ENCODE measurements at places on chromosomes 2 and 18.
A peak's percentile ranks its signal among the peaks of the same experiment; 100 is the strongest.

- DNase-seq: no peak
These were observed 679.6 kb upstream of the CHAC2 start for GRCh38 chr2:53087874-53088461.

- DNase-seq: no peak
These were observed 112.8 kb upstream of the SLC39A10 start for GRCh38 chr2:195543902-195544894.

GRCh38 chr2:188928643-188929042 is 45.5 kb upstream of the COL3A1 start:
- no peak for DNase-seq

DNA sequence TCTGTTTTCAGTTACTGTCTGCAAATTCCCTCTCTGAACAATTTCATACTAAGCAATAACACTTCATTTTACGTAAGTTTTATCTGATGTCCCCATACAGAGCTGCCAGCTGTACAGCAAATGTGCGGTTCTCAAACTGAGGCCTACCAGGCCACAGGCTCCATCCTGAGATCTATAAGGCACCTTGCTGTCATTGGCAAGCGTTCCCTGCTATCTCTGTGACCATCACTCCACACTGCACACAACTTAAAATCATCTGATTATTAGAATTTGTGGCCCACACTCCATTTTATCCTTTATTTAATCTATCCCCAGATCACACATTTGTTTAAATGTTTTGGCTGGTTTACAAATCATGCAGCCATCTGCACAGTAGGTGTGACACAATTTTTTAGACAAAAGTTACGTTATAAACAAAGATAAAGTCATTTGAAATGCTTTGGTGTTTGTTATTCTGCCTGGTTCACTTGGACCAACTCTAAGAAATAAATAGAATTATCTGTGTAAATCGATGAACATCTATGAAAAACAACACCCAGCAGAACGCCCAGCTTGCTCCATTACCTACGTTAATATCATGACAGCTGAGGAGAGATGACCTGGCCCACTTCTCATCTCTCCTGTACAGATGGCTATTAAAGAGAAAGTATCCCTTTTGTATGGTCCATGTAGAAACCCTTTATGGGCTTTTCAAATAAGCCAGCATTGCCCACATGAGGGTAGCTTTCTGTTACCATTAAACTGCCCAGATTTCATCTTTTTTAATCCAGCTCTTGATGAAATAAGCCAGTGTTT is 162.4 kb downstream of the ZNF521 start:
- no peak for DNase-seq

DNA sequence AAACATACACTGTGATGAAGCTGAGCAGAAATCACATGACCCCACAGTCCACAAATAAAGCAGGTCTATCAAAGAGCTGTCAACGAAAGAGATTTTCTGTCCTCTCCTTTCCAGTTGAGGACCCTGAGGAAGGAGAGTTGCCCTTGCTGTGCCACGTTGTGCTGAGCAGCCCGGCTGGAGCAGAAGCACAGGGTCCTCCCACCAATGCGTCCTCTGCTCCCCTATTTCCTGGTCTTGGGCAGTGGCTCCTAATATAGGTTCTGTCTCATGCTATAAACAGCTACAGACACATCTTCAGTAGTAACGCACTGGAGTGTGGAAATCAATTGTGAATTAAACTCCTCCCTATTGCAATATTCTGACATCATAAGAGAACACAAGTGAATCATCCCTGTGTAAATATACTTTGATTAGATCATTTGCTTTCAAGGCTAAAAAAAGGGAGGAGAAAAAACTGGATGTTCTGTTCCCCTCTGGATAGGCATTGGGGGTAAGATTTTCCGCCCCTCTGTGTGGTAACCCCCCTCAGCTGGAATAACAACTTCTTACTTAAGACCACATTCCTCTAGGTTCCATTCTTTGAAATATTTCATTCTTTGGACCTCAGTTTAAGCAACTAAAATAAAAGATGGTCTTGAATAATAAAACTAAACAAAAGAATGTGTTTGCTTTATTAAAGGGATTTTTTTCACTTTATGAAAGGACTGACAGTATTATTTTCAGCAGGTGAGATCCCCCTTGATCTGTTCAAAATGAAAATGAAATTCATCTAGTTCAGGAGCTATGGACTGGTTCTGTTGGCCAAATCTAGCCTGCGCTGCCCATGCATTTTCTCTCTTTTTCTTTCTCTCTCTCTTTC is 8.3 kb upstream of the RHOB start:
- DNase-seq: peak; percentile 90

DNA sequence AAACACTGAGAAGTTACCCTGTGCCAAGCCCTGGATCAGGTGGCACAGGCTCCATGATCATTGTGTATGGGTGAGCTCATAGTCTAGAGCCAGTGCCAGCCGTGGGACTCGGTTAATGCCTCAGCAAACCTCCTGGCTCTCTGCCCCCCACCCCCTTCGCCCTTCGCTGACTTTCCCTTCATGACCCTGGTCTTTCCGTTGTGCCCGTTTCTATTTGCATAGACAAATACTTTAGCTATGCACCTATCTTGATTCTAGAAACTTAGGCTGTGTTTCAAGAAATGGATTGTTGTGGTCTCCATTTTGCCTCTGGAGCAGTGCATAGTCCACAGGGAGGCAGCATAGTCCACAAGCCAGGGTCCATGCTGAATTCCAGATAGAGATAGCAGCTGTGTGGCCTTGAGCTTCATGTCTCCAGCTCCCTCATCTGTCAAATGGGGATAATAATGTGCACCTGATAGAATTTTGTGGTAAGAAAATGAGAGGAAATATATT is 44.8 kb upstream of the KDM3A start:
- no peak for DNase-seq

- no peak for DNase-seq
These were observed 369.7 kb downstream of the CTNNA2 start for GRCh38 chr2:79882548-79882947.

GRCh38 chr2:101827246-101827645 is 129.7 kb downstream of the MAP4K4 start:
- no peak for DNase-seq

GRCh38 chr2:73075477-73076373 is 4.2 kb upstream of the SFXN5 start:
- DNase-seq: peak; percentile 47

DNA sequence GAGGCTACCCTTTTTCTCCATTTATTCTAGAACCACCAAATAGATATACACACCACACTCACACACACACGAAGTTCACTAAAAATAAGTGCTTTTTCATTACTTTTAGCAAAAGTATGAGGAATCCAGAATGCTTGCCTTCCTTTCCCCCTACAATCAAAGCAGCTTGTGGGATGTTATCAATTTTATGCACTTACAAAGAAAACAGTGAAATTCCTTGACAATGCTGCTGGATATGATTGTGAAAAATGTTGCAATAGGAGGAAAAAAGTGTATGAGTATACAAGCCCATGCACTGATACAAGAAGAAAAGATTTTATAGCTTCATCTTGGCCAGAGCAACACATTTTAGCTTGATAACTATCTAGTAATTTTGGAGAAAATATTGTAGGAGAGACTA is 269.2 kb downstream of the XIRP2 start:
- no peak for DNase-seq

DNA sequence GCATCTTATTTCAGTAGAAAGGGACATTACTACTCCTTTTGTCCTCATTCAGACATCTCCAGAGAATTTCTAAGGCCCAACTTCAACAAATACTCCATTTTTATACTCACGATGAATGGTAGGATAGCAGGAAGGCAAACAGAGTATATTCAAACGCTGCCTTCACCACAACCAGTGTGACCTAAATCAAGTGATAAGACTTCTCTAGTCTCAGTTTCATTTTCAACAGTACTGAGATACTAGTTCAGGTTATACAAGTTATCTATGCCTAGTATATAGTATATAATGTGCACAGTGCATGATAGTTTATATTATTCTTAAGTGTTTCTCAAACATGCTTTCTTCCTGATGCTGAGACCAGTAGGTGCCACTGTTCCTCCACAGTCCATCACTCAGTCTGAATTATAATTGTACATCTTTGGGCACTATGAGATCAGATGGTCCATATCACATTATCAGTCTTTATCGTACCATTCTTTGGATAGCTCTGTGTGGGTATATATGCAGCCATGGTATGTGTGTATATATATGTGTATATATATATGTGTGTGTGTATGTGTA is 66.3 kb upstream of the RPE start:
- DNase-seq: no peak

DNA sequence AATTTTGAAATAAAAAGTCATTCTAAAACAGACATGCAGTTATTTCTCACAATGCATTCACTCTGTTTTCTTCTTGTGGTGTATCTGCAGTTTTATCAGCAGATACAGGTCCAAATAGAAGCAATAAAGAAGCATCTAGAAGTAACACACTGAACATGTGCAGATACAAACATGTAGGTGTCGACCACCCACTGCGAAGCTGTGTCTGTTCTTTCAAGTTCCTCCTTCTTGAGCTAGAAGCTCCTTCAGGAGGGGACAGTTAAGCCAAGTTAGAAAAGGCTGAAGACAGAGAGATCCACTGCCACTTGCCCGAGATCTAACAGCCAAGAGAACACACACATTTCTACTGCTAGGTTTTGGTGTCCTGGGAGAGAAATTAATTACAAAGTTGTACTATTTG is 30.1 kb downstream of the WDFY1 start:
- no peak for DNase-seq

GRCh38 chr2:6186332-6187151 is 494.4 kb downstream of the SOX11 start:
- peak; percentile 2 for DNase-seq

- DNase-seq: peak; percentile 36
These were observed 72.7 kb downstream of the MAP2 start for GRCh38 chr2:209496586-209496982.

DNA sequence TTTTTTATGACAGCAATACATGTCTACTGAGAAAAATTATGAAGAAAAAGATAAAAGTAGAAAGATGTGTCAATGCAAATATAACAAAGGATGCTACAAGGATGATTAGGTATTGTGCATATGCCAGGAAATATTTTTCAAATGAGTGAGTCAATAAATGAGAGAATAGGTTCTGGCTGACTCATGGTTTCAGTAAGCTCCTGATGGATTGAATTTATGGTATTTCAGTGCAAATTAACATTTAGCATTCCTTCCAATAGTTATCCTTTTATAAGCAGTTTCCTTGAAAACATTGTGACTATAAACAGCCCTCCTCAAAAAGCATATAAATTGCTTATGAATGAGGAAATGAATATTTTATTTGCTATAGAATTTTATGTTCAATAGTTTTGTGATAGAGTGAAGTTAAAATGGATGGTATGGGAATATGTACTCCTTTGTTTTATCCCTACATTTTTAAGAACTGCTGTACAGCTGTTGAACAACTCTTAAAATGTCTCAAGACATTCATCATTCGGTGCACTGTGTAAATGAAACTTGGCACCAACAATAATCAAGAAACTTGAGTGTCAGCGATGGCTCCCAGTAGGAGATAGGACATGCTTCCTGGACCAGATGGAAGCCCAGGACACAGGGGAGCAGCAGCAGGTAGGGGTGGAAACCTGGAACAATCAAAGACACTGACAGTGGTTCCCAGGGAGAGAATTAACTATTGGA is 144.7 kb downstream of the PMAIP1 start:
- peak; percentile 28 for DNase-seq

GRCh38 chr2:115520727-115521126 is 1078.3 kb downstream of the DPP10 start:
- DNase-seq: no peak

GRCh38 chr2:233263045-233263570 is 11.6 kb downstream of the ATG16L1 start:
- no peak for DNase-seq

GRCh38 chr2:148527488-148528340 is 116.8 kb upstream of the EPC2 start:
- no peak for DNase-seq

DNA sequence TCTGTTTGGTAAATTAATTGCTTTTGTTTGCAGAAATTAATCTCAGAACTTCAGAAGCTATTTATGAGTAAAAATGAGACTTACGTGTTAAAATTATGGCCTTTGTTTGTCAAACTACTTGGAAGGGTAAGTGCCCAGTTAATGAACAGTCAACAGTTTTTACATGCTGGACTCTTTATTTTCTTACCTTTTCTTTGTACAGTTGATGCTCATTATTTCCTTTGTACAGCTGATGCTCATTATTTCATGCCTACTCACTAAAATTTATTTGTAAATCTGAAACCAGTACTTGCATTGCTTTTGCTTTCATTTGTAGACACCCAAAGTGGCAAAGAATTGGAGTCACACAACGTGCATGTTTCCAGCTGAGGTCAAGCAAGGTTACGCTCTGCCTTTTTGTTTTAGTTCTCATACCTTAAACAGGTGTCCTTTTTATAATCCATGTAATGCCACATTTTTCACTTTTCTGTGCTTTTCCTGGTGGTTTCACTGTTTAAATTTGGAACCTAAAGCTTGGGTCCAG is 13.3 kb downstream of the RIF1 start:
- no peak for DNase-seq

- DNase-seq: no peak
These were observed 55.9 kb downstream of the TTC21B start for GRCh38 chr2:165897726-165898125.

DNA sequence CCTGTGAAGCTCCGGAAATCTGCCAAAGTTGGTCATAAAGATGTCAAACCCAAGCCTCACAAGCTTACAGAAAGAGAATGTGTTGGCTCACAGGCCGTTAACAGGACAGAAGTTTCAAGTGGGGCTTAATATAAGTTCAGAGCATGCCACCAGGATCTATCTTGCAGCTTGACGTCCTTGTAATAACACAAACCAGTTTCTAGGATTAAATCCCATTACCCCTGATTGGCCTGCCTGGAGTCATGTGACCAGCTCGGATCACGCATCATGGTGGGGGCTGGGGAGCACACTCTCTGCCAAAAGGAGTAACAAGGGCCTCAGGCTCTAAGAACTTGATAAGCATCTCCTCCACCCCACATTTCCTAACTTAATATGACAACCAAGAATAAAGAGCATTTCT is 38.9 kb upstream of the SCG2 start:
- DNase-seq: peak; percentile 28

GRCh38 chr2:153875801-153876466 is 4.2 kb downstream of the GALNT13 start:
- no peak for DNase-seq

- no peak for DNase-seq
These were observed 299.0 kb upstream of the FBXO11 start for GRCh38 chr2:48205137-48205798.

GRCh38 chr18:46711444-46711863 is 45.4 kb downstream of the ST8SIA5 start:
- no peak for DNase-seq

GRCh38 chr18:56166914-56167313 is 471.5 kb downstream of the TXNL1 start:
- no peak for DNase-seq

Data from fibroblast of the conjunctiva (primary cell).